ENCODE measurements at places on chromosomes 13 and 19.

- no peak for DNase-seq
These were observed 184.7 kb downstream of the OXGR1 start for GRCh38 chr13:96809366-96810096.

- DNase-seq = no peak
These were observed 27.3 kb downstream of the IGFL1 start for GRCh38 chr19:46256855-46257254.

- DNase-seq = no peak
These were observed 3.8 kb downstream of the DMRTC2 start for GRCh38 chr19:41848666-41849065.

DNA sequence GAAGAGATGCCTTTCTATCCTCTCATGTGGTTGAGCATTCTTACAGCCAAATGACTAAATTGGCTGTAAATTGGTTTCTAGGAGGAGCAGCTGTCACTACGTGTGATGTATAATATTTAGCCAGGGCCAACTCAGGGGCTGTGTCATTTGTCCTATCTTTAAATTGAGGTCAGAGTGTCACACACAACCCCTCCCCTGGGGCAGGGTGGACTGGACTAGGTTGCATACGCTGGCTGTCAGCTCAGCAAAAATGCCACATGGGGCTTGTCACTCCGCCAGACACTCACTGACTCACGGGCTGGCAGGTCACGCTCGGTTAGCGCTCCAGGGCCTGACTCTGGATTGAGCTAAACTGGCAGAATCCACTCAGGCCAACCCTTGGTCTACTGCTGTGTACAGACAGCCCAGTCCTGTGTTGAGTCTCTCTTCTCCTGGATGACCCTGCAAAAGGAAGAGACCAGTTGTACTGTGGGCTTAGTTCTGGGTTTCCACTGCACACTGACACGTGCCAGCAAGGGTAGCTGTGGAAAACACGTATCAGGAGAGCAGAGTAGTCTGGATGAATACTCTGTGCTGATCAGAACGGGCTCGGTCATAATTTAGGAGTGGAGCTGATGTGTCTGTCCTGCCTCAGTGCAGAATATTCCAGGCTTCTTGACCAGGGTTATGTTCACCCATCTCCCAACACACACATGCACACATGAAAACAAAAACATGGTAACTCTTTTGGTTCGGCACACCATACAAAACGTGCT, 29.1 kb downstream of the SHISA2 start:
- DNase-seq = no peak

- DNase-seq = no peak
These were observed 14.9 kb upstream of the RPL21 start for GRCh38 chr13:27236478-27236877.

GRCh38 chr13:110323172-110323891, 16.2 kb downstream of the COL4A2 start:
- DNase-seq = no peak

DNA sequence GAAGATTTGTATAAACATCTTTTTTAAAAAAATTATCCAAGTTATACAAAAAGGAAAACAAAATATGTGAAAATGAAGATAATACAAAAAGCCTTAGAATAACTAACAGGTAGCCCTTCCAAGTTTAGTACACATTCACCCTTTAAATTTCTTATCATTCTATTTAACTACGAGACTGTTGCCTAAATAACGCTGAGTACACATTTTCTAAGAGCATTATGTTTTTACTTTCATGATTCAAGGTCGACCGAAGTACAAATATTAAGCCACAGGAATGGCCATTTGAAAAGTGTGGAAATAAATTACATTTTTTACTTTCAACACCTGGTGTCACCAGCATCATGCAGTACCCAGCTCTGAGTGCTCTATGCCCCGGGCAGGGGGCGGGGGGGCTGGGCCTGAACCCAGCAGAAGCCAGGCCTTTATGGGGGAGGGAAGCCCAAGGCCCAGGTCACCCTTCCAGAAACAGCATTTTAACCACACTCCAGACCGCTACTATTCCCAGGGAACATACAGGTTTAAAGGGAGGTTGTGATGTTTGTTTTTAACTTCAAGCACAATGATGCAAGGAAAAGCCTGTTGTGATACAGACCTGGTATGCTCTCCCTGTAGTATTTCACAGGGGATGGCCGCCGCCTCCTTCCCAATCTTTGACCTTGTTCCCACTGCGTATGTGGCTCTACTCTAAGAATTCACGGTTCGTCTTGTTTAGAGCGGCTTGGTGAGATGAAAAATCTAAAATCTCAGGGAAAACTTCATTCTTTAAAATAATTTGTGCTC, 24.0 kb downstream of the GGACT start:
- DNase-seq = no peak

GRCh38 chr13:93356469-93356868, 129.9 kb downstream of the GPC6 start:
- no peak for DNase-seq

GRCh38 chr13:76711550-76712182, 174.5 kb downstream of the KCTD12 start:
- no peak for DNase-seq

DNA sequence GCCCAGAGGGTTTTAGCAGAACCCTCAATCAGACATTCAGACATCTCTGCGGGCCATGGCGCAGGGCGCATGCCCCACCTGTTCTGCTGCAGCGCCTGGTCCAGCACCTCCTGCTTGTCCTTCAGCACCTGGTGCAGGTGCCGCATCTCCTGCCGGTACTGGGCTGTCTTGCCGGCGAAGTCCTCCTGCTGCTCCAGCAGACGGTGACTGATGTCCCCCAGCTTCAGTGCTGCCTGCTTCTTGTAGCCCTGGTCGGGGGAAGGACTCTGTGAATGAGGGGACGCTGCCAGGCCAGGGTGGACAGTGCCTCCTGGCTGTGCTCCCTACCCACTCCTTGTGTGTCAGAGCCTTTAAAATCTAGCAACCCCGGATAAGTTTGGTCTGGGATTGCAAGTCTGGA, 12.2 kb upstream of the SLC7A9 start:
- DNase-seq = no peak

DNA sequence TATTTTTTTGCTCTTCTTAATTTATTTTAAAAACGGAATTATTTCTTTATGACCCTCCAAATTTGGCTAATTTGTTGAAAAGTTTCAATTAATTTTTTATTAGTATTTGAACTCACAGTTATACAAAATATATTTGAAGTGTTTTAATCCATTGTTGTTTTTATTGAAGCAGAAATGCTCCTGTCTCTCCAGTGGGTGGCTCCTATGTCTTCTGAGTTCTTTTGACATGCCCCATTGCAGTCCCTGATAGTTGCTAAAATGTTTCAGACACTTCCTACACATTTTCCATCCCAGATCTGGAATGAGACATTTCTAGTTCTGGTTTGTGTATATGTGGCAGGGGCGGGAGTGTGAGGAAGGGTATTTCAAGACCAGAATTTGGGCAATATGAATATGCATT, 579.4 kb upstream of the PRR20A start:
- DNase-seq = no peak

- no peak for DNase-seq
These were observed 9.7 kb downstream of the IGSF23 start for GRCh38 chr19:44623080-44623479.

Measured in T-cell (primary cell).